ENCODE measurements at places on chromosomes 12 and 14.

GRCh38 chr12:15196678-15197505 lies 24.3 kb downstream of the RERG start:
- DNase-seq = no peak

DNA sequence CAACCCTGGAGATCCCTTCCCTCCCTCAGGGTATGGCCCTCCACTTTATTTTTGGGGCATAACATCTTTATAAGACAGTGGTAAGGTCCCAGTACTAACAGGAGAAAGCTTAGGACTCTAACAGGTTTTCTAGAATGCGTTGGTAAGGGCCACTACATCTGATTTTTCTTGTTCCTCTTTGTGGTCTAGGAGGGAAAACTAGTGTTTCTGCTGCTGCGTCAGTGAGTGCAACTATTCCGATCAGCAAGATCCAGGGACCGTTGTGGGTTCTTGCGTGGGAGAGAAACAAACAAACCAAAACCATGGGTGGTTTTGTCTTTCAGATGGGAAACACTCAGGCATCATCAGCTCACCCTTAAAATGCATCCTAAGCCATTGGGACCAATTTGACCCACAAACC lies 123.6 kb upstream of the SLC16A7 start:
- no peak for DNase-seq

GRCh38 chr12:6909421-6910145 lies 4.8 kb upstream of the ENO2 start:
- DNase-seq = no peak

GRCh38 chr12:10689146-10689545 lies 15.3 kb upstream of the STYK1 start:
- DNase-seq = no peak

DNA sequence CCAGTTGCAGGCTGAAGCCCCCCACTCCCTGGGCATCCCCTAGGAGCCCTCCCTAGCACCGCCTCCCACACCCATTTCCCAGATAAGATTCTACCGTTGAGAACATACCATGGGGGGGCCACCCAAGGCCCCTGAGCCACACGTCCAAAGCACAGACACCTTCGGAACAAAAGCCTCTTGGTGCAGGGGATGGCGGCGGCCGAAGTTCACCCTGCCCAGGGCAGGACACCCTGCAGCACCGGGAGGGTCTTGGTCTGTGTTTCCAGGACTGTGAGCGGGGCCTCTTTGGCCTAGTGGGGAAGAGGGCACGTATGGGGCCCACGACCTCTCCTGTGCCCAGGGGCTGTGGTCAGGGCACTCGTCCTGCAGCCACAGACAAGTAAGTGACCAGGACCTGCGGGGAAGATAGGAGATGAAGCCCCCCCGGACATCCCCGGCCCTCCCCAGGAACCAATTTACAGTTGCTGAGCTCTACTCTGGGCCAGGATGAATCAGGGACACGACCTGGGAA lies 154.3 kb upstream of the C14orf180 start:
- no peak for DNase-seq

- DNase-seq = no peak
Observed at GRCh38 chr12:23950210-23950774, 822 bp upstream of the SOX5 start.

GRCh38 chr12:106893451-106893850 lies 62.3 kb upstream of the TMEM263 start:
- DNase-seq = no peak

- peak; percentile 94 for DNase-seq
Observed at GRCh38 chr12:122860040-122860853, 25.0 kb downstream of the HIP1R start.

- DNase-seq = no peak
Observed at GRCh38 chr12:6533653-6533922, 729 bp upstream of the GAPDH start.

Data from activated CD8-positive, alpha-beta memory T cell treated with anti-CD3 and anti-CD28 coated beads, Interleukin-2, amount 50 U/mL, for 48 hours (primary cell).